ENCODE measurements at places on chromosomes 16 and 17. TPM values are rescaled to one million over a fixed set of nuclear protein-coding genes. Genes with fewer than 3 reads are reported as not detected.

Gene SLFN12L
- not detected for total RNA-seq

Gene IL17C
- total RNA-seq: not detected

Gene PHLPP2
- total RNA-seq: 5.6 TPM

Gene SSTR5
- 4.0 TPM for total RNA-seq

Gene ATAD5
- total RNA-seq: 7.7 TPM

Gene TPSD1
- not detected for total RNA-seq

Gene CRAMP1
- 4.1 TPM for total RNA-seq

Gene CBFB
- 8.2 TPM for total RNA-seq

Gene OR4D1
- not detected for total RNA-seq

Gene HOXB3
- total RNA-seq: 15.0 TPM

Gene SDR42E2
- not detected for total RNA-seq

Gene IGSF6
- total RNA-seq: not detected

Gene TBC1D3H
- not detected for total RNA-seq

Gene PIRT
- not detected for total RNA-seq

Gene C16orf92
- not detected for total RNA-seq

Gene KRTAP16-1
- total RNA-seq: not detected

Gene ZNF423
- total RNA-seq: 0.24 TPM

Gene G6PC1
- total RNA-seq: not detected

Gene RPL38
- 1,714 TPM for total RNA-seq

All from Caki2 (cell line).